ENCODE measurements at places on chromosomes 11 and 22. TPM values are rescaled to one million over a fixed set of nuclear protein-coding genes. Genes with fewer than 3 reads are reported as not detected.

Gene NUP50
- 125 TPM for total RNA-seq

Gene KCNQ1
- 2.2 TPM for total RNA-seq

Gene ROBO4
- not detected for total RNA-seq

Gene WNT11
- total RNA-seq = not detected

Gene SPON1
- 0.22 TPM for total RNA-seq

Gene HBE1
- not detected for total RNA-seq

Gene MISFA
- total RNA-seq = 2.8 TPM

Gene DKK3
- total RNA-seq = 17.1 TPM

Gene PHOX2A
- total RNA-seq = 1.4 TPM

Gene UPK2
- 0.24 TPM for total RNA-seq

Gene C1QTNF4
- 8.7 TPM for total RNA-seq

Gene CTSW
- not detected for total RNA-seq

Gene ALDH3B2
- total RNA-seq = not detected

Gene PARVB
- 17.2 TPM for total RNA-seq

Gene KCNE3
- 4.9 TPM for total RNA-seq

Gene SCGB2A2
- total RNA-seq = not detected

Gene MRGPRX3
- total RNA-seq = not detected

Gene SMIM38
- 0.09 TPM for total RNA-seq

Gene ADAMTS8
- total RNA-seq = 5.0 TPM

Gene P2RY6
- total RNA-seq = not detected
